GM23338 (cell line): ENCODE measurements at places on chromosomes 11 and 22.

DNA sequence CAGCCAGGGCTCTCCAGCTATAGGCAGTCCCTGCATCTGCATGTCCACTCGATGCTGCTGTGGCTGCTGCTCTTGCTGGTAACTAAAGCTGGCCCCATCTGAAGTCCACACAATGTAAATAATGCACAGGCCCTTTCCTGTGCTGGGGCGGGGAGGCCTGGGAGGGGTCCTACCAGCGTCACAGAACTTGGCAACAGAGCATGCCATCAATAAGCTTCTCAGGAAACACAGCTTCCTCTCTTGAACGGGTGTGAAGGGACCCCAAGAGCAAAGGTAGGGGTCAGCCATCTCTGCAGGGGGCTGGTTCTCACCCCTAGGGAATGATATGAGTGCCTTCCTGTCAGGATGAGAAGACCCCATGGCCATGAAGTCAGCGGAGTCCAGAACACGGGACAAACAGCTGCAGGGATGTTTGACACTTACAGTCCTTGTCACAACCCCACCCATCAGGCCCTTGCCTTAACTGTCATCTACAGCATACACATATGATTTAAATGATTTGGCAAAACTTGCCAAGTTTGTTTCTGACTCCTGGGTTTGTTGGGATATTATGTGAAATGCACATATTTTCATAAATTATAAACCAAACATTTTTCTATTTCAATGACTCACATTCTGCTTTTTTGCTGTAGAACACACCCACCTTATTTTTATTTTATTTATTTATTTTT is 39.1 kb upstream of the LYVE1 start:
- DNase-seq = no peak

DNA sequence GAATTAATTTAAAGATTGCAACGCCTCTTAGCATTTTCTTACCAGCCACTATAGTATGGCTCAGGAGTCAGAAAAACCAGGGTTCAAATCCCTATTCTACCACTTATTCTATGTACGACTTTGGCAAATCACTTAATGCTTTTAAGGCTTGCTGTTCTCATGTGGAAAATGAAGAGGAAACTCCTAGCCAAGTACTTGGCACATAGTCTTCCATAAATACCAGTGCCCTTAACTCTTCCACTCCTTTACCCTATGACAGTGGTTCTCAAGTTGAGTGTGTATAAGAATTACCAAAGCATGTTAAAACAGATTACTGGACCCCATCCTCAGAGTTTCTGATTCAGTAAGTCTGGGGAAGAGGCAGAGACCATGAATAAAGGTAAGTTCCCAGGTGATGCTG is 107.6 kb downstream of the RBFOX2 start:
- DNase-seq = no peak

DNA sequence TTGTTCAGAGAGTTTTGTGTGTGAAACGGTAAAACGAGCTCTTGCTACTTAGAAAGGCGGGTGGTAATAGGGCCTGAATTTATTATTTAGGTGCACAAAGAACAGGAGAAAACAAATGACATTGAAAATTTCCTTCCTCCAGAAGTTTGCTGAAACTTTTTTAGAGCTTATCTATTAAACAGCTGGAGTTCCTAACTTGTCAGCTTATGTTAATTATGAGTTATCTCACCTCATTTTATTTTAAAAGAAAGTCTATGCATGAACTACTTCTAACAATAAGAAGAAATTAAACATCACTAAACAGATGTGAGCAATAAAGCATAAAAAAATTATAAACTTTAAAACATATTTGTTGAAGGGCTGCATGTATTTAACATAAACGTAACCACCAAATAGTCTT is 373.9 kb upstream of the ANO3 start:
- no peak for DNase-seq

- DNase-seq = no peak
Measured at GRCh38 chr11:1003159-1003558, 33.4 kb downstream of the MUC6 start.

GRCh38 chr11:80841675-80842074 is 1400.8 kb upstream of the TENM4 start:
- no peak for DNase-seq

DNA sequence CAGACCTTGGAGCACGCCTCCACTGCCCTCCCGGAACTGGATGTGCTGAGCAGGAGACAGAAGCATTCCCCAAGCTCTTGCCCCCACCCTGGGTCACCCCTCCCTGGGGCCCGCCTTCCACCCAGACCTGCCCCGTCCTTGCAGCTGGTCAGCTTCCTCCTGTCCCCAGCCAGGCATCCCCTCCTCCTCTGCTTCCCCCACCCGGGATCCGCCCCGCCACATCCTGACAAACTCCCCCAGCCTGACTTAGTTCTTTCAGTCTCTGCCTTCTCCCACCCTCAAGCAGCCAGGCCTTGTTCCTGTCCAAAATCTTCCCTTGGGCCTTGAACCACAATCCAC is 1.1 kb upstream of the PLXNB2 start:
- no peak for DNase-seq
